ENCODE measurements at places on chromosomes 3 and 15.

- no peak for DNase-seq
Measured at GRCh38 chr15:80660119-80660518, 35.0 kb upstream of the ABHD17C start.

DNA sequence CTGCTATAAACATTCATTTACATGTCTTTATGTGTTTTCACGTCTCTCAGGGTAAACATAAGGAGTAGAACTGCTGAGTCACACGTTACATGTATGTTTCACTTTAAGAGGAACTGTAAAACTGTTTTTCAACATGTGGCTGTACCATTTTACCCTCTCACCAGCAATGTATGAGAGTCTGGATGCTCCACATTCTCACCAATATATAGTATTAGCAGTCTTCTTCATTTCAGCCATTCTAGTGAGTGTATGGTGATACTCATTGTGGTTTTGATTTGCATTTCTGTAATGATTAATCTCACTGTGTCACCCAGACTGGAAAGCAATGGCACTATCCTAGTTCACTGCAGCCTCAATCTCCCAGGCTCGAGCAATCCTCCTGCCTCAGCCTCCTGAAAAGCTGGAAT is 37.1 kb downstream of the PHC3 start:
- DNase-seq = no peak

- DNase-seq = no peak
Measured at GRCh38 chr3:128549283-128550112, 56.5 kb upstream of the GATA2 start.

- DNase-seq = no peak
Measured at GRCh38 chr15:94524565-94524964, 293.2 kb downstream of the MCTP2 start.

DNA sequence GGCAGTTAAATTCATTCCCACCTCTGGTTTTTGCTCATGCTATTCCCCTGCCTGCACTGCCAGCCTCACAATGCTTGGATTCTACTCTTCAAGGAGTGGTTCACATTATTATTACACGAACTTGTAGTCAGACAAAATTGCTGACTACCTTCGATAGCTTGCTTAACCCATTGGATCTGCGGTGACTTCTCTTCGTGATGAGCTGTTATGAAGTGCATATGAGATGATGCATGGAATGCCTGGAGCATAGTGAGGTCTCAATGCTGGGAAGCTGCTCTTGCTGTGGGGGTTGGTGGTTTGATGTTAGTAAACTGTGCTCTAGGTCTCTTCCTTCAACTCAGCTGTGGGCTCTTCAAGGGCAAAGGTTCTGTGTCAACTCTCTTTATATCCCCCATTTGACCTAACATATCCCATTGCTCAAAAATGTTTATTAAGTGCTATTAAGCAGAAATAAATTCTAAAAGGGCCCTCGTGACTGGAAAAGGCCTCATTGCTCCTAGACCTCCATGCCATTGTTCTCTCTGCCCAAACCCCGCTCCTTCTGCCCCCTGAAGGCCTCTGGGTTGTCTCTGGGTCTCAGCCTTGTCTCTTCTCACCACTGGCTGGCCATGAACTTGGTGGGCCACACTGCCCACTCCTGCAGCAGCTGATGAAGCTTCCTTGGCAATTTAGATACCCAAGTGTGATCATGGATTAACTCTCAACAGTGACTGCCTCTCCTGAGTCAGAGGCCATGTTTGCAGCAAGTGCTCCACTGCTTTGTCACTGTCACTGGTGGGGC is 4.5 kb upstream of the SLCO2A1 start:
- DNase-seq = no peak

DNA sequence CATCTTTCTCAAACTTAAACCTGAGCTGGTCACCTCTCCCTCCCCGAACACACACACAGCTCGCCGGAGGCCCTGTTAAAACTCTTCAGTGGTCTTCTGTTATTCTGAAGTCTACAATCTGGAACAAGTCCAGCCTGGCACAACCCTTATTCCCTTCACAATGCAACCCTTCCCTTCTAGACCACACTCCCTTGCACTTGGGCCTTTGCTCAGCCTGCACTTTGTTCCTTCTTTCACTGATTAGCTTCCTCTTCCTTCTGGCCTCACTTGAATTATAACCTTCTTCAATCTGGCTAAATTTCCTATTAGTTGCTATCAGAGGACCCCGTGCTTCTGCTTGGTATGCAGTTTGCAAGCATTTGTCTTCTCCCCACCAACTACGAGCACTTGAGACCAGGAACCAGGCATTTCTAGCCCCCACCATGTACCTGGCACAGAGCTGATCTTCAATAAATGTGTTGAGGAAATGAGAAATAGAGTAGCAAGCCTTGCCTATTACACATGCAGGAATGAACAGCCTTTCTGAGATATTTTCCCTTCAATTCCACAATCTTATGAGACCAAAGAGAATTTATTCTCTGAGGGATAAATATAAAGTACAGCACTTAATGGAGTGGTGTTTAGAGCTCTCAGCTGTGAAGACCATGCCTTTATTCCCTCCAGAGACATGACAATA is 663.1 kb upstream of the ADAMTS9 start:
- no peak for DNase-seq

DNA sequence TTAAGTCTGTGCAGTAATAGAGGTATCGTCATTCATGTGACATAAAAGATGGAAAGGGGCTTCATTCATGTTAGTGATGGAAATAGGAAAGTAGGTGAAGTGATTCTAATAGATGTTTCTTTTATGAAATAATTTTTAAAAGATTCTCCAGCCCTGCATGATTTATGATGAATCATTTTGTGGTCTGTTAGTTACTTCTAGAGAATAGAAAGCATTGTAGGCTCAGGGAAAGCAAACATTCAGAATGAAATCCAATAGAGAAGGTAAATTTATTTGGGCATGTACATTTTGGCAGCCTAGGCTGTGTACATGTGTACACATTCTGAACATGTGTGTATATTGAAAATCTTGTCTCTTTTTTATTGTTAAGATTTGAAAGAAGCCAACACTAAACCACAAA is 23.1 kb downstream of the PPARG start:
- no peak for DNase-seq

DNA sequence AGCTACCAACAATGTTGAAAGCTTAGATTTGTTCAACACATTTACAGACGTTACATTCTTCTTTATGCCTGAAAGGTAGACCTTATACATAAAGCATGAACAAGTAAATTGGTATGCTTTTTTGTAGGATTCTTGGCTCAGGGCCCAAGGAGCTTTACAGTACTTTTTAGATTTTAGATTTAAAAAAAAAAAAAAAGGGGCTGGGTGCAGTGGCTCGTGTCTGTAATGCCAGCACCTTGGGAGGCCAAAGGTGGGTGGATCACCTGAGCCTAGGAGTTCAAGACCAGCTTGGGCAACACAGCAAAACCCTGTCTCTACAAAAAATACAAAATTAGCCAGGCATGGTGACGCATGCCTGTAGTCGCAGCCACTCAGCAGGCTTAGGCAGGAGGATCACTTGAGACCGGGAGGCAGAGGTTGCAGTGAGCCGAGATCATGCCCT is 39.7 kb downstream of the MEF2A start:
- no peak for DNase-seq

GRCh38 chr3:155428563-155428962 is 135.1 kb upstream of the STRIT1 start:
- no peak for DNase-seq

DNA sequence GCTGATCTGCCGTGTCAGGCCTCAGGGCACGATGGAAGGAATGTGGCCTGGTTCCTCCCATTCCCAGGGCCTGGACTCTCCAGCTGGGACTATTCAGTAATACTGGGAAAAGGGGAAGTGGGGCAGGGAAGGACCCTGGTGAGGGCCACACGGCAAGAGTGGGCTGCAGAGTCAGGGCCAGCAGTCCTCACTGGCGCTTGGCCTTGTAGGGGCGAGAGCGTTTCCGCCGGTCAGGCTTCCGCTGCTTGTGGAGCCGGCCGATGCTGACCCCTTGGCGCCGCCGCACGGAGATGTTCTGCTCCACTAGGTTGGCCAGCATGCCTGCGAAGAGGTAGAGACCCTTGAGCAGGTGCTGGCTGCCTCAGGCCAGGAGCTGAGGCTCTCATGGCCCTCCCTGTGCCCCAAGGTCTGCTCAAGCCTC is 42.8 kb downstream of the SEMA3G start:
- DNase-seq = no peak

DNA sequence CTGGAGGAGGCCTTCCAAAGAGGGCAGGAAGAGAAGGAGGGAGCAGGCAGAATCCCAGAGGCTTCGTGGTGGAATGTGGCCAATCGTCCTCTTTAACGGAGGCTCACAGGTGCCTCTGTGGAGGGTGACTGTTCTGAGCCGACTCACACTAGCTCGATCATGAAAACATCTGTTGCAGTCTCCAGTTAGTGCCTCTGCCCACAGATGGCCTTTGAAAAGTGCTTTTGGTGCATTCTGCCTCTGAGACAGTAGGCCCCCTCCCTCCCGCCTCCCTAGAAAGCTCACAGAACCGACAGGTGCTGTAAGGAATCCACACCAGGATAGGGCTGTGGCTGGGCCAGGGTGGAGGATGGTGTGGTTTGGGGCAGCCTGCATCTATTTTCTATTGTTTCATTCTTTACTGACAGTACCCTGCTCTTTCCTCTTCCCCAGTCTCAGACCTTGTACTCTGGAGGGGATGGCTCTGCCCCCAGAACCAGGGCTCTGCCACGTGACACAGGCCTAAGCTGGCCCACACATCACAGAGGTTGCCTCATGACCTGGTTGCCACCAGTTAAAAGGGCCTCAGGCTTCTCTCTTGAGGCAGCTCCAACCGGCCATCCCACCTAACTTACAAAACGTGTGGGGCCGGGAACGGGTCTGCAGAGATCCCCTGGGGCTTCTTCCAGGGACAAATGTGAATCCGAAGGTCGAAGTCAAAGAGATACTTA is 27.2 kb upstream of the PIGZ start:
- no peak for DNase-seq

GRCh38 chr3:179428876-179429548 is 22.3 kb downstream of the GNB4 start:
- DNase-seq = no peak

GRCh38 chr15:66164788-66165187 is 88.8 kb downstream of the MEGF11 start:
- no peak for DNase-seq

GRCh38 chr3:64016941-64017620 is 6.2 kb downstream of the PSMD6 start:
- no peak for DNase-seq

DNA sequence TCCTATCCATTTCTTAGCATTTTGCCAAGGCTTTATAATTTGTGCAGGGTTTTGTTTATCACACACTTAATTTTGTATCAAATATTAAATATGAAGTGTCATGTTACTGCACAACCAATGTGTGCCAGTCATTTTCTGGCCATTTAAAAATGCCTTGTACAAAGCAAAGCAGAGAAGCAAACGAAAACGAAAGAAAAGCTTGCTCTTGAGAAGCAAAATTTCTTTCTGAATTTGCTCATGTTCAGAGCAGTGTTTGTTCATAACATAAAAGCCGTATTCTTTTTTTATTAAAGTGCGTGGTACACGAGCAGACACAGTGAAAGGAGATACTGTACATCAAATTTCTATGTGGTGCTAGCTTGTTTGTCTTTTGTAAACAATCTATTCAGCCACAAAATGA is 792.6 kb downstream of the NAALADL2 start:
- no peak for DNase-seq
